ENCODE measurements at places on chromosomes 7 and 10.

GRCh38 chr7:44433255-44434022, 57.0 kb downstream of the NUDCD3 start:
- no peak for DNase-seq

GRCh38 chr10:983971-984655, 4.1 kb upstream of the GTPBP4 start:
- DNase-seq, result peak; percentile 85

GRCh38 chr7:27526611-27527347, 135.9 kb downstream of the HIBADH start:
- no peak for DNase-seq

DNA sequence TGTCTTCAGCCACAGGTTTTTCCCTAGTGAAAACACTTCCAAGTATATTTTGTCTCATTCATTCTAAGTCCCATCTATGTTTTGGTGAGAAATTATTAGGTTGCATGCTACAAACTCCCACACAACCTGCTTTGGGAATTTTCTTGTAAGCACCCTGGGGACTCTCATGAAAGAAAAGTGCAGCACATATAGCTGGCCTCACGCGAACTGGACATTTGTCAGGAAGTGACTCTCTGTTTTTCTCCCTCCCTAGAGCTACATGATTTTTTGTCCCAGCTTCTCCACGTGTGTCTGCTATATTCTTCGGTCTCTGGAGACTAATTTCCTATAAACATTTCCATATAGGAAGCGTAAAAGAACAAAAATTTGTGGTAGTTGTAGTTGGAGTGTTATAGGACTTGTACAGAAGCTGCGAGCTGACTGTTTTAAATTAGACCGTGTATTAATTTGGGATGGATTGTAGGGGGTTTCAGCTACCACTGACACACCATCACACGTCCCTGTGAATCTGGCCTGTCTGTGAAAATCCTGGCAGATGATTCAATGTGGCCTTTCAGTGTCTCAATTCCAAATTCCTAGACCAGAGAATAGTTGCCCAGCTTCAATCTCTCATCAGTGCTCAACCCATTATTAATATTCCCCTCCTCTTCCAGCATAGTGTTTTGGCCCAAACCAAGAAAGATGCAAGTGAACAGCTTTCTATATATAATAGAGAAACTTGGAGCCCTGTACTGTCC, 40.2 kb downstream of the ARL4A start:
- peak; percentile 10 for DNase-seq

- peak; percentile 24 for DNase-seq
Observed at GRCh38 chr10:70668454-70668970, 3.8 kb upstream of the ADAMTS14 start.

Data from IMR-90 (cell line).